ENCODE measurements at places on chromosomes 6 and 20.

- no peak for DNase-seq
These were observed 791 bp upstream of the STX11 start for GRCh38 chr6:144149558-144149893.

DNA sequence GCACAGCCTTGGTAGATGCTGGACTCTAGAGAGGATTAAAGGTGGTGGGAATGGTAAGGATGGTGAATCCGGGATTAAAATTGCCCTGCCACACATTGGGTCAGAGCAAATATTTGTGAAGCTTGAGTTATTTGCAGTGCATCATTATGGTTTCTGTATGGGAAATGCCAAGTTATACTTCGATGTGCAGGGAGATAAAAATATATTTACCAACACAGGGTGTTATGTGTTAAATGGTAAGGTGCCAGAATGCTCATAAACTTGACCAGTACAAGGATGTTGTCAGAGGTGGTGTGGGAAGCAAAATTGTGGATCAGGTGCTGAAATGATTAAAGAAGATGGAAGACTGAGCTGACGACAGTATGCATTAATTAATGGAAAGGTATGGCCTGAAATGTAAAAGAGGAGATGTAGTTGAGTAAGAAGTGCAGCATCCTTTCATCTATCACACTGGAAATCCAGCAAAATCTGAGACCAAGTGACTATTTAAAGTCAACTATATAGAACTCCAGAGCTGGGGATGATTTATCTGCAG, 262.3 kb downstream of the ADGB start:
- no peak for DNase-seq

DNA sequence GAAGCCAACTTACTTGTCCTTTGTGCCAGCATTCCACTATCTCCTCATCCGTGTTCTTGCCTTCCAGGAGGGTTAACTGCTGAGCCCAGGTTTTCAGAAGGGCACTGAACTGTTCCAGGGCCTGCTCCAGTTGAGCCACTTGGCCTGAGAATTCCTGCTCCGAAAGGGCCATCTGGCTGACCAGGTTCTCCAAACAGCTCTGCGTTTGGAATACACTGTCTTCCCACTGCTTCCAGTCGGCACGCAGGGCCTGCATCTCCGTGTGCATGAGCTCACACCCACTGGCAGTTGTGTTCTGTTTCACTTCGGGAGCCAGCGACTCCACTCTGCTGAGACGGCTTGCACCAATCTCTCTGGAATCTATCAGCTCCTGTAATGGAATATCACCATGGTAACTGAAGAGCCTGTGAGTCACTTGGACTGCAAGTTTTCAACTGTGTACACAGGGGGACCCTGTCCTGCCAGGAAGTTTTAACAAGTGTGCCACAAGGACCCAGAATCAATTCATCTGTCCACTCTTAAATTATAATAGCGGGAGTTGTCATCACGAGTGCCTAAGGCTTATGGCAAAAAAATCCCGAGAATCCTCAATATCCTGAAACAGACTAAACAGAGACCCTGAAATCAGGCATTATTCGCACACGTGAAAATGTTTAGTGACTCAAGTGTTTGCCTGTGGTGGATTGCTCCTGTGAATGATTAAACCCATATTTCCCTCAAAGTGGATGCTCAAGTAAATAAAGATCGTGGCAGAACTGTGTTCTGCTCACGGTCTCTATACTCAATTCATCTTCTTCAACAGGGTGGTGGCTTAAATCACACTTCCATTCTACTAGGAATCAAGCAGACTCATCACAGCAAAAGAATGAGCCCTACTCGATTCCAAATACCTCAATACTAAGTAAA, 255.9 kb downstream of the SYNE1 start:
- DNase-seq = no peak

GRCh38 chr6:92589996-92590395, 829.4 kb downstream of the EPHA7 start:
- DNase-seq = no peak

GRCh38 chr6:138590796-138591709, 91.8 kb upstream of the NHSL1 start:
- DNase-seq = no peak
